ELR (cell line): ENCODE measurements at places on chromosomes 4 and X.

GRCh38 chr4:73445383-73446335 lies 9.6 kb downstream of the AFP start:
- DNase-seq: no peak

DNA sequence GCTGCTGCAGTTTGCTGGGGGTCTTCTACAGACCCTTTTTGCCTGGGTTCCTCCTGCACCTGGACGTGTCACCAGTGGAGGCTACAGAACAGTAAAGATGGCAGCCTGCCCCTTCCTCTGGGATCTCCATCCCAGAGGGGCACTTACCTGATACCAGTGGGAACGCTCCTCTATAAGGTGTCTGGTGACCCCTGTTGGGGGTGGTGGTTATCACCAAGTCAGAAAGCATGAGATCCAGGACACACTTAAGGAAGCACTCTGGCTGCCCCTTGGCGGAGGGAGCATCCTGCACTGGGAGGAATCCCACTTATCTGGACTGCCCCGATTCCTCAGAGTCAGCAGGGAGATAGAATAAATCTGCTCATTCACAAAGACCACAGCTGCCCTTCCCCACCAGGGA lies 218.9 kb upstream of the GALNTL6 start:
- DNase-seq: no peak

- peak; percentile 21 for DNase-seq
Measured at GRCh38 chrX:151713849-151714248, 2.0 kb upstream of the FATE1 start.

DNA sequence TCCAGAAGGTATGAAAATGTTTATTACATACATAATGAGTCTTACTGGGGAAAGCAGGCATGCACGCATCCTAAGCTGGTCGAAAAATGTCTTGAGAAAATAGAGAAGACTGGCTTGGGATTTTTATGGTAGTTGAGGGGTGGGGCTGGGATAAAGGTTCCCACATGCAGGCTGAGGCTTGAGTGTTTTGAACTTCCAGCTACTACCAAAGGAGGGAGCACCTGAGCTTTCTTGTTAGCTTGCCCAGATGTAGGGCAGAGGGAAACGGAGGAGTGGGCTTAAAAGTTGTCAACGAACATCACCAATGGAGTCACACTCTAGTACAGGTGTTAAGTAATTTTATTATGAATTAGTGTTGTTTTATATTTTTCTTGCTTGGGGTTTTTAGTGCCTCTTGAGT lies 39.6 kb upstream of the SRPX start:
- DNase-seq: peak; percentile 50

DNA sequence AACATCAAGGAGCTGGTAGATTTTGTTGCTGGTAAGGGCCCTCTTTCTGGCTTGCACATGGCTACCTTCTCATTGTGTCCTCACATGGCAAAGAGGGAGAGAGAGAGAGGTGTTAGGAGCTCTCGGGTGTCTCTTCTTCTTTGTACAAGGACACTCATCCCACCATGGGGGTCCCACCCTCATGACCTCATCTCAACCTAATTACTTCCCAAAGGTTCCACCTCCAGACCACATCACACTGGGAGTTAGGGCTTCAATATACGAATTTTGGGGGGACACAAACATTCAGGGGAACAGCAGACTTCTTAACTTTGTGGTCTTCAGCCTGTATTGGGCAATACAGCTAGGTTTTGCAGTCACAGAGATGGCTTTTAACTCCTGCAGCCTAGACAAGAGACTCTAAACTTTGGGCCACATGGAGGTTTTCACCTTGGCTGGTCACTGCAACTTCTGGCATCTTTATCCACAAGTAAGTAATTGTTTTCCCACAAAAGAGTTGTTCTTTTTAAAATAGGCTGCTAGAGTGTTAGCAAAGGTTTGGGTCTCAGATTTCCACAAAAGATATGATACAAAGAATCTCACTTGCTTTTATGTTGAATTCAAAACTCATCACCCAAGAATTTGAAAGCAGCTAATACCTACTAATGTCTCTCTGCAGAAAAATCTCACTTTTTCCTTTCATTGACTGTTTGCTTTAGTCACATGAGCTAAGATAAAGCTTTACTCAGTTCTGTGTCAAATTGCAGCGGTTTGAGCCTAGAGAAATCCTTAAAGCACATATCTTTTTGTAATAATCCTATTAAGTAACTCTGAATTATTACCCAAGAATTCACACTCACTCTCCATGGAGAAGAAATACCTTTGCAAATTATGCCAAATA lies 39.6 kb upstream of the BBS12 start:
- no peak for DNase-seq

DNA sequence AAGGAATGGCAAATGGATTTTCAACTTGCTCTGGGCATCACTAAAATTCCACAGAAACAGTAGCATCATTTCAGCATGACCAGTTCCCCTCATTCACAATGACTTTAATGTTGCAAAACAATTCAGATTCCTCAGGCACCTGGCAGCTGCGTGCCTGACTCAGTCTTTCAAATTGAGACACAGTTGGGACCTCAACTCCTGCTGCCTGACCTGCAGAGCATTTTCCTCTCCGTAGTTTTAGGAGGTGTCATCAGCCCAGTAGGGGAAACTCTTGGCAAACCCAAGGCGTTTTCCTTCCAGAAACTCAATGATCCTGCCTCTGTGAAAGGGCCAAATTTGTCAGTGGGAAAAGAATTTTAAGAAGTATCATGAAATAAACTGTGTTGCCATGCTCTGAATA lies 388.9 kb downstream of the SPRY1 start:
- peak; percentile 54 for DNase-seq

GRCh38 chrX:130468395-130468923 lies 66.7 kb downstream of the RBMX2 start:
- DNase-seq: no peak

DNA sequence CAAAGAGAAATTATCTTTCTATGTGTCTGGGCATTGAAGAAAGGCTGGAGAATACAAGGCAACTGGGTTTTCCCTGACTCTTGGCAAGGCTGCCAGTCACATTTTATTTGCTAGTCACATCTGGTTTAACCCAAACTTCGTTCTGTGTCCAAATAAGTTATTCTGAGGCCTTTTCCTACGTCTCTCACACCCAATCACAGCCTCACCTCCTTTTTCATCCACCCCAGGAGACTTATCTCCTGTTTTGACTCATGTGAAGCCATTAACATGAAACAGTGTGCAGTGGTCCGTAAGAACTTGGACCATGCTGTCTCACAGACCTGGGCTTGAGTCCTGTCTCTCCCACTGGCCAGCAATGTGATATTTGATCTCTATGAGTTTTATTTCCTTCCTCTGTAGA lies 59.3 kb downstream of the CNGA2 start:
- DNase-seq: no peak

GRCh38 chrX:10244915-10245622 lies 88.3 kb downstream of the CLCN4 start:
- no peak for DNase-seq

DNA sequence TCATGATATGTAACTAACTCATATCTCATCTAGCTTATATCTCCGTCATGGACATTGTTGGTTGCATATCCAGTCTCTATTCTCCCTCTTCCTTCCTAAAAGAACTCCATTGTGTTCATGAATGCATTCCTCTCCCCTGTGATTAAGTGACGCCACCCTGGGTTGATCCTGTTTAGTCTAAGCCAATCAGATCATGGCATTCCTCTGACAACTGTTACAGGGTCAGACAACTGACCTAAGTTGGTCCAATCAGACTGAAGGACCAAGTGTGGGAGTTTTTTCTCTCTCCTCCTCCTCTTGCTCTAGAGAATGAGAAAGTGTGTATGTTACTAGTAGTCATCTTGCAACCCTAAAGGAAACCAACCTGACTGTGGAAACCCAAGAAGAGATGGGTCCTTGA lies 3.6 kb downstream of the APOO start:
- peak; percentile 38 for DNase-seq

DNA sequence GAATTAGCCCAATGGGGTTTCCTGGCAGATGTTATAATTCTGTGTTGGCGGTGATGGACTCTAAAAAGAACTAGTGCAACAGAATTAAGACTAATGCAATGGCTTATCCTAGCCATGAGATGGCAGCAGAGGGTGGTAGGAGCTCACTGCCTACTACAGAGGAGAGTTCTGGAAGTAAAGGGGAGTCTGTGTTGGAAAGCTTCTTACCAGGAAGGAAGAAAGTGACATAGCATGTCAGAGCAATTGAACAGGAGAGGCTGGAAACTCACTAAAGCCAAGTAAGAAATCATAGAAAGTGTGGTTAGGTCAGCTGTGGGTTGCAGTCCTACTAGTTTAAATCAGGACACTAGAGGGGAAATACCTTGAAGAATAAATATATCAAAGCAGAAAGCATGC lies 6.3 kb upstream of the TRPC5OS start:
- peak; percentile 15 for DNase-seq

DNA sequence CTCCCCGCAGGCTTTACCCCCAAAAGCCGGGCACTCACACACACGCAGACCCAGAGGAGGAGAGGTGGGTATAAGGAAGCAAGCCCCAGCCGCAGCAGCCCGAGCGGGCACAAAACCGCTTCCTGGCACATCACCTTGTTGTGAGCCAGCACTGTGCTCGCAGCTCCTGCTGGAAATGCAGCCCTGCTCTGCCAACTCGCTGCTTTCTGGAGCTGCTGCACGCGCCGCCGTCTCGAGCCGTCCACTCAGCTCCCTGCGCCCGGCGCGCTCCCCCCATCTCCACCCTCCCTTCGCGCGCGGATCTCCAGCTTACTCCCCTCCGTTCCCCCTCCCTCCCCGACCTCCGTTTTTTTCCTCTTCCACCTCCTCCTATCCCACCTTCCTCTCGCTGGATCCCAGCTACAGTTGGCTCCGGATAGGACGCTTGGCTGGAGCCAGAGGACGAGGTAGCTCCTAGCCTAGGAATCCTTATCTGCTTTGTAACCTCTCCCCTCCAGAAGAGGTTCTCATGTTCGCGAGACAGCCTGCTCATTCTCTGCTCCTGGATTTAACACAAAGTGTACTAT lies at the start of gene SPOCK3:
TSS of gene SPOCK3 (minus strand) at position 179 of the 566 bp plus-strand sequence.
- DNase-seq: peak; percentile 63

DNA sequence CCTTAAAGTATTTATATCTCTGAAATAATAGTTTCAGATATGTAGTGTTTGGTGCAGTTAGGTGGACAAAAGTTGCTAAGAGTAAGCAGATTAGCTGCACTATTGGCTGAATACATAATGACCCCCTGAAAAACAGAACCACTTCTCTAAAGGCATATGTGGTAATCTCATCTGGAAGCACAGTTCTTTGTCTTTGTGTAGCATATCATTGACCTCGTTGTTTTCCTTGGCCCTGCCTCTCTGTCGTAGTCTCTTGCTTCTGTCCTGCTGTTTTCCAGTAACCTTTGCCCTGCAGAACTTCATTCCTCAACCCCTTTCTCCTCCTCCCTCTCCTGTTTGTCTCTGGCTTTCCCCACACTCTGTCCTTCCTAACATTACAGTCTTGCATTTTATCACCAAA lies 41.4 kb downstream of the JADE3 start:
- DNase-seq: no peak

GRCh38 chr4:18020671-18021469 lies 685 bp downstream of the LCORL start:
- DNase-seq: peak; percentile 89

- DNase-seq: no peak
Measured at GRCh38 chr4:19009881-19010280, 988.3 kb upstream of the LCORL start.

DNA sequence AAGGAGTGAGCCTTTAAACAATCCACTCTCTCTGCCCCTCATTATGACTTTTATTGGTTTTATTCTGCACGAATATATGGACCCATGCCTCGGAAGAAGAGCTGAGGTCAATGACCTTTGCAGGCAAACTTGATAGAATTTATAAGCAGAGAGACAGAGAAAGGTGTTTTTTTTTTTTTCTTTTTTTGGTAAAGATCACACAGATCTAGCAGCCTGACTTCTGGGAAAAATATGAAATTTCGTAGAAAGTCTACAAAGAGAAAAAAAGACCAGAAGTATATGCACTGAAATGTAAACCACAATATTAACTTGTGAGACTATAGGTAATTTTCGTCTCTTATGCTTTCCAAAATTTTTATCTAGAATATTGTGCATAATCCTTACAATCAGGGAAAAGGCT lies 61.6 kb downstream of the LEF1 start:
- no peak for DNase-seq

DNA sequence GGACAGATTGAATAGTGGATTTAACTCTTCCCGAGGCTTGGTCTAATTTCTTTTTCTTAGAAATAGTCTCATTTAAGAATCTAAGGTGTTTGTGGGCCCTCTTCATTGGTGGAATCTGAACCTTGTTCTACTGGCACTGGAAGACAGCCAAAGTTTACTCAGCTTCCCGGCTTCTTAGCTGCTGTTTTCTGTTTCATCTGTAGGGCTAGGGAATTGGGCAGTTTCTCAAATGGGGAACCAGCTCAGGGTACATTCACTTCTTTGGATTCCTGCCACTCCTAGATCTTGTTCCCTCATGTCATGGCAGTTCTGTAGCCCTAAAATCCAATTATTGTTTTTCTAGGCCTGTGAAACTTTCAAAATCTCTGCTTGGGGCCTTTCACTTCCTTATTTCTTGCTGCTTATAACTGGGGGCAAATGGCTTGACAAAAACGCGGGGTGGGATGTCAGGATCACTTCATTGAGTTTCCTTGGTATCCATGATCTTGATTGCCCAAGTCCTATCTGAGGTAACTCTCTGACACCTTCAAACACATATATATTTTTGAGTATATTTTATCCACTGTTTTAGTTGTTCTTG lies 985.0 kb downstream of the C4orf33 start:
- DNase-seq: peak; percentile 30

DNA sequence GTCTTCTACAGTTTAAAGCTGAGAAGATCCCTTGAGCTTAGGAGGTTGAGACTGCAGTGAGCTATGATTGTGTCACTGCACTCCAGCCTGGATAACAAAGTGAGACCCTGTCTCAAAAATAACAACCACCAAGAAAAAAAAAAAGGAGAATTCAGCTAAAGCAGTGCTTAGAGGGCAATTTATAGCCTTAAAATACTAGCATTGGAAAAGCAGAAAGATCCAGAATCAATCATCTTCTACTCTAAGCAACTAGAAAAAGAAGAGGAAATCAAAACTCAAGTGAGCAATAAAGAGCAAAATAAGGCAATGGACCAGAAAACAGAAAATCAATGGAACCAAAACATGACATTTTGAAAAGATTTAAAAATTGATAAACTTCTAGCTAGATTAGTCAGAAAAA lies 639 bp upstream of the PI4K2B start:
- DNase-seq: no peak

DNA sequence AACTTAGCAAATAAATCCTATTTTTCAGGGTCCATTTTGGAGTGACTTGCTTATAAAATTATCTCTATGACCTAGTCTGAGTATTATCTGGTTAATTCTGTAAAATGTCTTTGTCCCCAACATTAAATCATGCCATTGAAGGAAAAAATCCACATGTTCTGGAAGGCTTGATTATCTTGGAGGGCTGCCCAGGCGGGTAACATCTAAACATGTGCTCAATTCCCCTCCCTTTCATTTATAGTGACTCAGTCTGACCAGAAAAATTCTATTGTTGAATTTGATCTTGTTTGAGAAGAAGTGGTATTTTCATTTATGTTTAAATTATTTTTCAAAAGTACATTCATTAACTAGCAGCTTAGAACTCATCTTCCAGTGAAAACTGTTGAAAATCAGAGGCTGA lies 55.4 kb upstream of the SLC10A7 start:
- no peak for DNase-seq
